Foreskin fibroblast (primary cell): ENCODE measurements at places on chromosomes 13 and 19.

GRCh38 chr13:28071424-28071823 is 29.0 kb downstream of the FLT3 start:
- no peak for DNase-seq

DNA sequence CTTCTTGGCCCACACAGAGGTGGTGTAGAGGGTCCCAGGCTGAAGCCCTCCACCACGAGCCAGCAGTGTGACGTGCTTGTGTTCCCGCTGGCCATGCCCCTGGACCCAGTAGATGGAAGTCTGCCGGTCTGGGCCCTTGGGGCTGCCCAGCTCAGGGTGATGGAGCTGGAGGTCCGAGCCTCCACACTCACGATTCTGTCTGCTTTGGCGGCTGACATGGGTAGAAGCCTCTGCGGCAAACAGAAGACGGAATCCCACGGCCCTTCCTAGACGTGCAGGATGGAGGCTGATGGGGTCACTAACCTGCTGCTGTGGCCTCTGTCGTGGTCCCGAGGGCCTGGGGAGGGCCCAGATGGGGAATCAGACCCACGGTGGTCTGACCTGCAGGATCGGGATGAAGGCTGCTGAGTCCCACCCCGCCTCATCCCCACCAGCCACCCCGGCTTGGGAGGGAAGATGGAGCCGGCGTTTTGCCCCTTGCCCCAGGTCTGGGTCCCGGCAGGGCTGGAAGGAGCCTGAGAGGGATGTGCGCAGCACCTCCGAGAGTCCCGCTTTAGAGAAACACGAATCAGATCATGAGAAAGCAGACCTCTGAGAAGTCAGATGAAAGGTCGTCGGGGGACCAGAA is 4.4 kb downstream of the TMEM86B start:
- no peak for DNase-seq

GRCh38 chr13:75968103-75968838 is 332.1 kb downstream of the LMO7 start:
- peak; percentile 63 for DNase-seq

DNA sequence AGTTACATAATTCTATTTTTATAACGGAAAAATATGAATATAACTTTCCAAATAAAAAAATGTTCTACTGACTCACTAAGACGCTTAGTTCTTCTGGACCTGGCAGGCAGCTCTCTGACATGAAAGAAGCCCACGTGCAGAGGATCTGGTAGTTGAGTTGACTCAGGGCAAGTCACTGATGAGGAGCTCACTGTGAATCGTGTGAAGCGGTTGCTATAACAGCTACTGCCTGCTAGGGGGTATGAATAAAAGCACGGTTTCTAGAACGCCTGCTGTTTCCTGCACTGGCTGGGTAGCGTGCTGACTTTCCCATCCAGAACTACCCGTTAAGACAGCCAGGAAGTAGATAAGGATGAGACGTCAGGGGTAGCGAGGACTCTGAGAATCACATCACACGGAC is 54.7 kb upstream of the WASF3 start:
- DNase-seq, result peak; percentile 64

DNA sequence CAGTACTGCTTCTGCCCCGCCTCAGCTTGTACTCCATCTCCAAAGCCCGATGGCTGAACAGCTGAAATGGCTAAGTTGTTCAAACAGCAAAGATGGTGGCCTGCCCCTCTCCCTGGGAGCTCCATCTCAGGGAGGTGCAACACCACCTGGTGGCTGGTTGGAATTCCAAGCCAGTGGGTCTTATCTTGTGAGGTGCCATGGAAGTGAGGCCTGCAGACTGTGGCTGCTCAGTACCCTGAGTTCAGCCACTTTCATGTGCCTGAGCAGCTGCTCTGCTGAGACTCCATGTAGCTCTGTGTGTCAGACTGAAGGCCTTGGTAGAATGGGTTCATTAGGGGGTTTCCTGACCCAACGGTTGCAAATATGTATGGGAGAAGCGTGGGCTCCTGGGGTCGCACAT is 67.3 kb upstream of the SPRY2 start:
- no peak for DNase-seq

GRCh38 chr19:51029718-51030117 is 3.3 kb upstream of the KLK11 start:
- no peak for DNase-seq

DNA sequence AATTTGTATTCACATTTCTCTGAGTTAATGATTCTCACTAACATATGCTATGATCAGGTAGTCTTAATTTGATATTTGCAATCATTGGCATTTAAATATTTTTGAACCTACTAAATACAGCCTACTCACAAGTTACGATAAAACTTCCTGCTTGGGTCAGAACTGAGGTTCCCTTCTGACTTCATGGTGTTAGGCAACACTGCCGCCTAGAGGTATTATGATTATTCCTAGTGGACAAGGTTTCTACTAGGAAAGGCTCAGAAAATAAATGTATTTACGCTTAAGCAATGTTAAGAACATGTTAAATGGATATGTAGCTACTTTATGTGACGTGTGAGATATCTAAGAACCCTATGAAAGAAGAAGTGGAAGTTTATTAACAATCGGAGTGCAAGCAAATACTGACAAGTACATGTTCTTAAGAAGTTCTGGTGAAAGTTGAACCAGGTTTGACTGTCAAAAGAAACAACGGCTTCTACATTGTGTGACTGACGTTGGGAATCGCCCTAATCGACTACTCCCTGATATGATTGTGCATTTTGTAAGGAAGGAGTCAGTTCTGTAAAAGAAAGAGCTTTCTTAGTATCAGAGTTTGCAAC is 1395.8 kb downstream of the SLITRK5 start:
- no peak for DNase-seq

GRCh38 chr19:52961981-52962380 is 700 bp downstream of the ZNF816 start:
- DNase-seq, result no peak

GRCh38 chr13:77378662-77379061 is 51.8 kb upstream of the MYCBP2 start:
- no peak for DNase-seq

DNA sequence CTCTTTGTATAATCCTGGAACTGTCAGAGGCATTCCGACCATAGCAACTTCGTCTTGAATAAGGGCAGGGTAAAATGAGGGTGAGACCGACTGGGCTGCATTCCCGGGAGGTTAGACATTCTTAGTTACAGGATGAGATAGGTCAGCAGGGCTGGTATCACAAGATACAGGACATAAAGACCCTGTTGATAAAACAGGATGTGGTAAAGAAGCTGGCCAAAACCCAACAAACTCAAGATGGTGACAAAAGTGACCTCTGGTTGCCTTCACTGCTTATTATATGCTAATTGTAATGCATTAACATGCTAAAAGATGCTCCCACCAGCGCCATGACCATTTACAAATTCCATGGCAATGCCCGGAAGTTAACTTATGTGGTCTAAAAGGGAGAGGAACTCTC is 27.7 kb upstream of the MBNL2 start:
- peak; percentile 56 for DNase-seq

GRCh38 chr19:10888421-10888866 is 17.1 kb downstream of the CARM1 start:
- no peak for DNase-seq
